ENCODE measurements at places on chromosomes 7 and 10. TPM values are rescaled to one million over a fixed set of nuclear protein-coding genes. Genes with fewer than 3 reads are reported as not detected.

GRCh38 chr7:130303982-130304381 is 11.0 kb downstream of the CPA4 start:
- DNase-seq, result no peak

GRCh38 chr7:83588602-83589240 is 60.2 kb downstream of the SEMA3E start:
- DNase-seq, result no peak

- DNase-seq, result no peak
These were observed 5.5 kb downstream of the CYP2W1 start for GRCh38 chr7:988426-988911.

- DNase-seq, result no peak
These were observed 271.6 kb downstream of the CSTF2T start for GRCh38 chr10:51427758-51428157.

- no peak for DNase-seq
These were observed 44.0 kb downstream of the BICC1 start for GRCh38 chr10:58556516-58557165.

DNA sequence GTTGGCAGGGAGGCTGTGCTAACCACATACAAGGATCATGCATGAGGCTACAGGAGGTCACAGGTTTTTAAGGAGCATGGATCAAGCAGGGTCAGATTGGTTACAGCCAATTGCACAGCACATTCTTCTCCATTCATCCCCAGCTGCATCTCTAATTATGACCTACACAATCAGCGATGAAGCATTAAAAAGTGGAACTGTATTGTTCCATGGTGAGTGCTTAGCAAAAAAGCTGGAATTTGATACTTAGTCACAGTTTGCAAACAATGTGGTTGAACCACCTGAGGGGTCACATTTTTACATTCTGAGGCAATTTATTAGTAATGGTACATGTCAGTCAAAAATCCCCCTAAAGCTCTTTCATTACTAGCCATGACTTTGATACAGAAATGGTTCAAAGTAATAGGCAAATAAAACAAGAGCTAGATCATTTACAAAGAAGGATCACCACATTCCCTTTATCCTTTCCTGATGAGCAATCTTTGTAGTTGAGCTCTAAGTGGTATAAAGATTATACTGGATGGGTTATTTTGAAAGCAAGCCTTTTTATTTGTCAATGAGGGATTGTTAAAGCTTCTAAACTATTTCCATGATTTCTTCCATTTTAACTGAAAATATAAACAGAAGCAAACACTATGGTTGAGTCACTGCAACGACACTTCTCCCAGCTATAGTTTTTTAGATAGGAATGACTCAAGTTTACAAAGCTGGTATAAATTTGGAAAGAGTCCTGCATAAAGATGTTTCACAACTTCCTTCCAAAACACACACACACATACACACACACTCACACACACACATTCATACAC is 217.8 kb upstream of the SEMA3A start:
- DNase-seq, result no peak

DNA sequence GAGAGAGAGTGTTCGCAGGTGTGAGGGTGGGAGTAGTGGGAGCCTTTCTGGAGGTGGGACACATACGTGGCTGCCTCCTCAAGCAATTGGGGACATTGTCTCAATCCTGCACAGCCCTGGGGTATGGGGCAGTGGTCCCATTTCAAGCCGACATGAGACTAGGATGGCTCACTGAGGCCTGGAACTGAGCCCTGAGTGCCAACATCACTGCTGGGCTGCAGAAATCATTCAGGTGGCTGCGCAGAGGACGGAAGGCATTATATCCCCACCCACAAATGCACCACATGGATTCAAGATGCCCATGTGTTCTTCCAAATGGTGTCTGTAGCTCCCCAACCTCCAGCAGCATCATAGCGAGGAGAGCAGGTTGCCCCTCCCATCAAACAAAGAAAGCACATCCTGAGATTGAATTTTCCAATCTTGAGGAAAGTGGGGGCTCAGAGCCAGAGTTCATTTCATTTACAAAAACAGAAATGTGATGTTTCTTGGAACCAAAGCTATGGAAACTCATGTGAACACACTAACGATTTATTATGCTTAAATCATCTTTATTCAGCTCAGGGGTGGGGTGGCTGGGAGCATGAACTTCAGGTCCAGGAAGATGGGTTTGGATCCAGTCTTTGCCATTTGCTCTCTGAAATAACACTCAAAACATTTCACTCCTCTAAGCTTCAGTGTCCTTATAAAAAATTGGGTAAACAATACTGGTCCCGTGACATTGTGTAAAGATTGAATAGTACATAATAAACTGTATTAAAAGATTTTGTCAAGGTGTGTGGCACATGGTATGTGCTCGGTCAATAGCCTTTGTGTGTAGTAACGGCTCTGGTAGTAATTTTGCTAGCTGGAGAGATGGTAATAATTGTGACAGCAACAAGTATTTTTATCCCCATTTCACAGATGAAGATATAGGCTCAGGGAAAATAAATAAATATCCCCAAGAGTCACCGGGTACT is 4.6 kb downstream of the SFTPA2 start:
- DNase-seq, result no peak

DNA sequence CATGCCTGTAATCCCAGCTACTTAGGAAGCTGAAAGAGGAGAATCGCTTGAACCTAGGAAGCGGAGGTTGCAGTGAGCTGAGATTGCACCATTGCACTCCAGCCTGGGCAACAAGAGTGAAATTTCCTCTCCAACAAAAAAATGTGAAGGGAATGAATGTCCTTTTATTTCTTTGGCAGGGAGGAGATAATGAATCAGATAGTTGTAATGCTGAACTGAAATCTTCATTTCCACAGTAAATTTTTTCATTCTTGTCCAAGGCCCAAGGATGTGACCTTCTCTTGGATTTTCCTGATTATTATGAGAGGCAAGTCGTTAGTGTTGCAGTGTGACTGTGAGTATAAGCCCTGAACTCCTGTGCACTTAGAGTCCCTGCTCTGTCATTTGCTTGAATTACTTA is 13.6 kb downstream of the STAMBPL1 start:
- DNase-seq, result no peak

GRCh38 chr10:49611816-49612512 is 1.9 kb downstream of the SLC18A3 start:
- DNase-seq, result peak; percentile 69

- no peak for DNase-seq
These were observed 5.7 kb downstream of the C1GALT1 start for GRCh38 chr7:7188091-7188490.

- no peak for DNase-seq
These were observed 9.8 kb downstream of the ZNF775 start for GRCh38 chr7:150388709-150389531.

GRCh38 chr10:102065561-102066398 is 631 bp downstream of the HPS6 start:
- no peak for DNase-seq

DNA sequence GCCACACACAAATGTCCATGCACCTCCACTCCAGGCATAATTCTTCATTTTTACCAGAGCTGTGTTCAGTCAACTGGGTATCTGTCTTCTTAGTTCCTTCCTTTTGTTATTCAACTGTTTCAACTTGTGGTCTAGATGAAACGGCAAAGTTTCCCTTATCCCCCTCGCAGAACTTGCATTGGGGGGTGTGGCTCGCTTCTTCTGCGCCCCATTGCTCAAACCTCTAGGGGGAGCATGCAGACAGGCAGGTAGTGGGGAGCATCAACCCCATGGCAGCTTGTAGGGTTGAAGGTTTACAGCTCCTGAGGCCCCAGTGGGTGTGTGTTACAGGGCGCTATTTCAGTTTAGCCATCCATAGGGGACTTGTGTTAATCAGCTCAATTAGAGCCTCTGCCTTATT is 38.3 kb upstream of the COBL start:
- no peak for DNase-seq

DNA sequence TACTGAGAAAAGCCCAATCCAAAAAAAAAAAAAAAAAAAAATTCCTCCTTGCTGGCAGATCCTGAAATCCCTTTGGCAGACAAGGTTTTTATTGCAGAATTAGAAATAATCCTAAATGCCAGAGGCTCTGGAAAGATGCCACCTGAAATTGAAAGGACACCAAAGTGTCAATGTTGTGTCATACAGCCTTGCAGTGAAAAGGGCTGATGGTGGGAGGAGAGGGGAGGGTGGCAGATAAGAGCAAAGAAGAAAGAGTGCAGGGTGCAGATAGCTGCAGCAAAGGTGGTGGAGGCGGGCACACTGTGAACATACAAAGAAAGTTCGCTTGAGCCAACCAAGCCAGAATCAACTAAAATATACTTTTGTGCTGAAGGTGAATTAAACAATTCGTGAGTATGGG is 8.2 kb upstream of the OPTN start:
- no peak for DNase-seq

Gene DOCK4
- total RNA-seq, result 7.5 TPM

Gene HNRNPF
- total RNA-seq, result 192 TPM

Gene NKX1-2
- 1.2 TPM for total RNA-seq

Gene DYNC1I1
- total RNA-seq, result 5.1 TPM

Gene PCLO
- total RNA-seq, result 4.9 TPM

Gene HSPA12A
- 12.5 TPM for total RNA-seq
